ENCODE measurements at places on chromosomes 1 and 21. TPM values are rescaled to one million over a fixed set of nuclear protein-coding genes. Genes with fewer than 3 reads are reported as not detected.

GRCh38 chr1:236108027-236108648 lies 34.2 kb upstream of the GPR137B start:
- no peak for DNase-seq
- H3K27ac ChIP-seq, result no peak overlapping the region

The OSCP1 gene
- total RNA-seq, result 6.3 TPM

DNA sequence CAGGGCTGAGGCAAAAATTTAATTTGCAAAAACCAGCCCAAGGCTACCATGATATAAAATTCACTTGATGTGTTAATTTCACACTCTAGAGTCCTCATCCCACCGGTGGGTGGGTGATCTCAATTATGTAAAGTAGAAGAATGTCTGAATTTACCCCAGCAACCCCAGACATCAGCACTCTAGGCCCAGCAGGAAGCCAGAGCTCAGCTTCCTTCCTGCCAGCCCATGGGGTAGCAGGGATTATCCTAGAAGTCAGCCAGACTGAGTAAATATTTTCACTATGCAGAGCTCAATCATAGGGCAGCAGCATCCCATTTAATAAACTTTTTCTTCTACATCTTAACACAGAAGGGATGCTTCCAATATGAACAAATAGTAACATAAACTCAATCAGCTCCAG lies 71.0 kb downstream of the SIPA1L2 start:
- no peak overlapping the region for H3K27ac ChIP-seq
- H3K4me1 ChIP-seq, result peaks cover 23% of the 10 kb centered on the region
- no peak overlapping the region for H3K4me3 ChIP-seq
- DNase-seq, result no peak

DNA sequence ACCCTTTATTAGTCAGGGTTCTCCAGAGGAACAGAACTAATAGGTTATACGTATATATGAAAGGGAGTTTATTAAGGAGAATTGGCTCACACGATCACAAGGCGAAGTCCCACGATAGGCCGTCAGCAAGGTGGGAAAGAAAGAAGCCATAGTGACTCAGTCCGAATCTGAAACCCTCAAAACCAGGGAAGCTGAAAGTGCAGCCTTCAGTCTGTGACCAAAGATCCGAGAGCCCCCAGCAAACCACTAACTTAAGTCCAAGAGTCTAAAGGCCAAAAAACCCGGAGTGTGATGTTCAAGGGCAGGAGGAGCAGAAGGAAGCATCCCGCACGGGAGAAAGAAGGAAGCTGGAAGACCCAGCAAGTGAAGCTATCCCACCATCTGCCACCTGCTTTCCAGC lies 9.9 kb downstream of the IFNLR1 start:
- no peak overlapping the region for H3K4me3 ChIP-seq
- H3K36me3 ChIP-seq, result no peaks in the 10 kb centered on the region
- H3K27me3 ChIP-seq, result peaks cover 21% of the 10 kb centered on the region

DNA sequence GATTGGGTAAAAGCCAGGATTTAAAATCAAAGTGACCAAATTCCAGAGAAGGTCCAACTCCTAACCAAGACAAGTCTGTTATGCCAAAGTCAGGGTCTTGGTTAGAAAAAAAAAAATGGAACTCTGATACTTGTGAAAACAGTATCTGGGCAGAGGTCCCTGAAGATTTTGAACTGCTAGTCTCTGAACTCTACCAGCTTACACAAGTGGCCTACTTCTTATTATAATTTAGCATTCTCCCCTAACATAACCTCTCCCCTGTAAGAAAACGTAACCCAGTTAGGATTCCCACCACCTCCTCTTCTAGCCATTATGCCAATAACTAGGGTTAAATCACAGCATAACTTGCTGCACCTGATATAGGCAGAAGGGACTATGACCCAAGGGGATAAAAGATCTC lies 220.5 kb downstream of the COL24A1 start:
- DNase-seq, result no peak
- H3K27ac ChIP-seq, result no peak overlapping the region
- no peaks in the 10 kb centered on the region for H3K36me3 ChIP-seq
- H3K4me1 ChIP-seq, result no peaks in the 10 kb centered on the region
- H3K27me3 ChIP-seq, result no peaks in the 10 kb centered on the region

- H3K36me3 ChIP-seq, result no peaks in the 10 kb centered on the region
- no peaks in the 10 kb centered on the region for H3K27me3 ChIP-seq
- DNase-seq, result no peak
- H3K4me1 ChIP-seq, result no peaks in the 10 kb centered on the region
- no peak overlapping the region for H3K4me3 ChIP-seq
Measured at GRCh38 chr1:91161749-91162148, 139.9 kb upstream of the ZNF644 start.

The CFAP107 gene
- not detected for total RNA-seq

GRCh38 chr1:27832762-27833161 lies 2.2 kb downstream of the PPP1R8 start:
- H3K4me3 ChIP-seq, result peak overlapping the region; percentile 98
- DNase-seq, result peak; percentile 79
- peak overlapping the region; percentile 92 for H3K27ac ChIP-seq
- H3K27me3 ChIP-seq, result no peaks in the 10 kb centered on the region
- peaks cover 18% of the 10 kb centered on the region for H3K36me3 ChIP-seq

Data from astrocyte (in vitro differentiated cells and primary cell).